ENCODE measurements at places on chromosomes 1 and 21. TPM values are rescaled to one million over a fixed set of nuclear protein-coding genes. Genes with fewer than 3 reads are reported as not detected.

The AZIN2 gene
- total RNA-seq, result 3.1 TPM

GRCh38 chr21:44617071-44617501 is 5.2 kb downstream of the KRTAP10-8 start:
- no peak for DNase-seq

GRCh38 chr1:98988904-98989555 is 15.6 kb downstream of the PLPPR5 start:
- no peak for DNase-seq

DNA sequence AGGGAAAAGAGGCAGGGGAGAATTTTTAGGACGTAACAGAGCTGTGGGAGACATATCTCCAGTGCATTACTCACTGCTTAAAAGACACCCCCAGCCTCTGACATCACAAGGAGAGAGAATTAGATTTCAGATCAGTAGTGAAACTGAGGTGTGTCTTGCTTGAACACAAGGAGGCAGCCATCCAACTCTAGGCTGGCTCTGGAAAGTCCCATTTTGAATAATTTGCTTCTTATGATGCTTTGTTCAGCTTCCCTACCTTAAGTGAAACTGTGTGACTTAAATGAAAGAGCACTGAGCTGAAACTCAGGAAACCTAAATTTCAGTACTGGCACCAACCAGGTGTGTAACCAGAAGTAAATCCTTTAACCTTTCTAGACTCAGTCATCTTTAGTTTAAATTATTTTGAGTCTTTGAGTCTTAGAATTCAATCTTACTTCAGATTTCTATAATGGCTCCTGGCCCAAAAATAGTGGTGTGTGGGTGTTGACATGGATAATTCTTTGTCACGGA is 251.6 kb upstream of the SGIP1 start:
- DNase-seq, result peak; percentile 38

DNA sequence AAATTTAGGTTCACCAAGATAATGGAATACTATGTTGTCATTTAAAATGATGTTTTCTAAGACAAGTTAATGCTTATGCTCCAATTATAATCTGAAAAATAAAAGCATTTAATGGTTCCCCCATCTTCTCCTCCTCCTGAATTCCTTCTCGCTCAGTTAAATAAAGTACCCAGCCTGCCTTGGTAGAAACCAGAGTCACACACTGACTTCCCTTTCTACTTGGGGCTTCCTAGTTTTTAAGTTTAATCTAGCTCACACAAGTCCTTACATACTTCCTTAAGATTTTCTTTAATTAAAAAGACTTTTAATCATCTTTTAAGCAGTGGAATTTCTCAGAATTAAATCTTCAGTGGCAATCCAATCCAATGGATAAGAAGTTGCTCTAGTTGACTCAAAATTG is 32.9 kb downstream of the CD58 start:
- no peak for DNase-seq

GRCh38 chr1:203325026-203325417 is 19.7 kb downstream of the BTG2 start:
- DNase-seq, result no peak

The PTPRC gene
- 75.0 TPM for total RNA-seq

- DNase-seq, result no peak
These were observed 40.0 kb downstream of the SYNJ1 start for GRCh38 chr21:32687643-32688345.

DNA sequence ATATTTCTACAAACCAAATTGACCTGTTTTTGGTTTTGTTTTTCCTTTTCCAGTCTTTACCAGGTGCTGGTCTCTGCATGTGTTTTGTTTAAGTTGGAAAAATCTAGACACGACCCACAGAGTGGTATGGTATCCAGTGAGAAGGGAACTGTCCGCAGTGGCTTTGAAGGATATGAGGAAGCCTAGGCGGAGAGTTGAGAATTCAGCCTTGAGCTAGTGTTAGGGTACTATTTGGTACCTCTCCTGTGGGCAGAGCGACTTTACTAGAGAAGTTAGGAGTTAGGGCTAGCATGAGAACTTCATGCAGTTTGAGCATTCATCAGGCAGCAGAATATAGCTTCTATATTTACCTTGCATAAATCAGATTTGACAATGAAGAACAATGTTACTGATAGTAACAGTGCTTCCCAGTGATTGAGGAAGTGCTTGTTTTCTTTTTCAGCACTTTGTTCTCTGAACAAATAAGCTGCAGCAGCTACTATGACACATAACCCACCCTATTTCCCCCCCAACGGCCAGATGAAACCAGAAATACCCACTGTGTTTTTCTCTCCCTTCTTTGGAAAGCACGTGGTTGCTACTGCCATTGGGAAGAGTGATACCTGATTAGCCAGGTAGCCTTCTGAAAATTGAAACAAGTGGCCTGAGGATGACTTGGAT is 19.0 kb downstream of the MRPS6 start:
- DNase-seq, result no peak

DNA sequence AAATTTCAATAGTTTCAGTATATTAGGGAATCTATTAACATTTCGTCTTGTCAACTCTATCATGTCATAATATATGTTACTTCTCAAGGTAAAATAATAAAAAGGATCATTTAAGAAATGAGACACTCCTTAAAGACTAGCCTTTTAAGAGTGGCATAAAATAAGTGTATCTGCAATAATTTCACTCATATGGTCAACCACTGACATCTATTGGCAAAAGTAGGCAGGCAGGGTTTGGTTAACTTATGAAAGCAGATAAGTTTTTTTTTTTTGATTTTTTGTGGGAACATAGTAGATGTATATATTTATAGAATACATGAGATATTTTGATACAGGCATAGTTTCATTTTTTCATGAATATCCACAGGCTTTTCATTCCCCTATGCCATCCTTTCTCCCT is 5.5 kb upstream of the RGS21 start:
- no peak for DNase-seq

DNA sequence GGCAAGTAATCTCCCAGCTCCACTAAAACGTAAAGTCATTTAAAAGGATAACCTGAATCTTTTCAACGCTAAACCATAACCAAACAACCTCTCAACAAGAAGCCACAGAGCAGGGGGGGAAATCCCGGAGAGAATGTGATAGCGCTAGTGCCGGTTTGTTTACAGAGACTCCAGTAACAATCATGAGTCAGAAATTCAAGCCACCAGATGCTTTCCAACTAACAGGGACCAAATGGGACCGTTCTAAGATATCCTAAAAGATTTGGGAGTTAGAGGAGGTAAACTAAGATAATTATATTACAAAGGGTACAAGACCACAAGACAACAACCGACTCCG is 825 bp downstream of the DCAF8 start:
- no peak for DNase-seq

DNA sequence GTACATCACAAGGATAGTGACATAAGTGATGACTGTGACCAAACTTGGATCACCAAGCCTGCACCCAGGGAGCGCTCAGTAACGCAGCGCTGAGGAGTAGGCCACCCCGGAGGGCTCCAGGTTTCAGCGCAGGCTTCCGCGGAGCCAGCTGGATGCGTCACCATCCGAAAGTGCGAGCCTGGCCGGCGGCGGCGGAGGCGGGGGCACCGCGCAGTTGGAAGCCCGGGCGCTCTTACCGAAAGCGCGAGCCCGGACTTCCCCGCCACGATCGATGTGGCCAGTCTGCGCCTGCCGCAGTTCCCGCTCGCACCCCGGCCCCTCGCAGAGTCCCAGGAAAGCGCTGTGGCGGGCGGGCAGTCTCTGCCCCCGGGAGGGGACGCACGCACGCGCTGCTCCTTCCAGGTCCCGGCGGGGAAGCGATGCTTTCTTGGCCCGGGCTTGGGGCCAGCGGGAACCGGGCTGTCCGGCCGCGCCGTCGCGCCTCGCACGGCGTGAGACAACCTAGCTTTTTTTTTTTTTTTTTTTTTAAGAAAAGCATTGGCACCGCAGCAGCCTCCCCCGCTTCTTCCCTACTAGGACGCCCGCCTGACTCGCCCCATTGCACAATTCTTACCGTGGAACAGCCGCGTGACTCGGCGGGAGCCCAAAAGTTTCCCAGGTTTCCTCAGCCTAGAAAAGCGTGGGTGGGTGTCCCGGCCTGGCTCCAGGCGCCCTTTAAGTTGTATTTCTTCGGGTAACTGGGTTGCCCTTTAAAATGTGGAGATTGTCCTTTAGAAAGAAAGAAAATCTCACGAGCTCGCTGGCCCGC is 36.4 kb upstream of the JAK1 start:
- DNase-seq, result peak; percentile 96

- DNase-seq, result no peak
These were observed 30.3 kb upstream of the CBR3 start for GRCh38 chr21:36104317-36105300.

The SPATA46 gene
- total RNA-seq, result not detected

The SDHC gene
- 25.8 TPM for total RNA-seq

GRCh38 chr1:58457023-58457635 is 89.4 kb downstream of the OMA1 start:
- no peak for DNase-seq

DNA sequence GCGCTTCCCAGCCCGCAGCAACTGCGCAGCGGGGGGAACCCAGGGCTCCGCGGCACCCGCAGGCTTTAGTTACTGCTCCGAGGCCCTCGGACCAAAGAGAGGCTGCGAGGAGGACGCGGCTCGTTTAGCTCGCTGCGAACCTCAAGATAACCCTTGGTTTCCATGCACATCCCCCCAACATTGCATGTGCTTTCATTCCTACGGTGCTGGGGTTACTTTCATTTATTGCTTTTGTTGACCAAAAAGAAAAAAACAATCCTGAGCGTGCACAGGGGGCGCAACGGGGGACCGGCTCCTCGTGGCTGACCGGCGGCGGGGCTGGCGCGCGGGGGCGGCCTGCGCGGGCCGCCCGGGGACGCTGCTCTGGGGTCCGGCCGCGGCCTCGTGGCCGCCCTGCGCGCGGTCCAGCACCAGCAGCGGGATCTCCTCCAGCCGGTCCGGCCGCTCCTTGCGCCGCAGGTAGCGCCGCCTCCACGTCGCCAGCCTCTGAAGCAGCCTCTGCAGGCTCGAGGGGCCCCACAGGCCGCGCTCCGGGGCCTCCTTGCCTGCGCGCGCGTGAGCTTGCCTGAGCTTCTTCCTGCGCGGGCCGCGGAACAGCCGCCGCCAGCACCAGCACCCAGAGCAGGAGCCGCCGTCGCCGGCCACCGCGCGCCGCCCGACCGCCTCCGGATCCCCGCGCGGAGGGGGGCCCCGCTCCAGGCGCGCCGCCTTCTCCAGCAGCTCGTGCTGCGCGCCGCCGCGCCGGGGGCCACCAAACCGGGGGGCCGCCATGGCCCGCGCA is 77.4 kb downstream of the DESI2 start:
- DNase-seq, result peak; percentile 91
